CD8-positive, alpha-beta T cell (primary cell): ENCODE measurements at places on chromosomes 13 and 19. TPM values are rescaled to one million over a fixed set of nuclear protein-coding genes. Genes with fewer than 3 reads are reported as not detected.

DNA sequence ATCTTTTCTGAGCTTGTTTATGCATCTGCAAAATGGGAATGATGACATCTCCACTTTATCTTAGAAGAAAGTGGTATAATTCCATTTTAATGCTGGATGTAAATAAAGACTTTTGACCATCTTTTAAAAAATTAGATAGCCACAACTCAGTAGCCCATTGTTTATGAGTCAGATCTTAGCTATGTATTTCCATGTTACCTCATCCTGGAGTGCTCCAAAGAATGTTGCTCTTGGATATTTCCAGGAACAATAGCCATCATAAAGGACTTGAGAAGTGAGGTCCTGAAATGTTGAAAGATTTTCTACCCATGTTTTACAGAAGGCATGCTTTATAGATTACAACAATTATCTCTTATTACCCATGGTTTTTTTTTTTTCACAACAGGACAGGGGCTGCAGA, 229.3 kb upstream of the EDNRB start:
- DNase-seq: no peak

DNA sequence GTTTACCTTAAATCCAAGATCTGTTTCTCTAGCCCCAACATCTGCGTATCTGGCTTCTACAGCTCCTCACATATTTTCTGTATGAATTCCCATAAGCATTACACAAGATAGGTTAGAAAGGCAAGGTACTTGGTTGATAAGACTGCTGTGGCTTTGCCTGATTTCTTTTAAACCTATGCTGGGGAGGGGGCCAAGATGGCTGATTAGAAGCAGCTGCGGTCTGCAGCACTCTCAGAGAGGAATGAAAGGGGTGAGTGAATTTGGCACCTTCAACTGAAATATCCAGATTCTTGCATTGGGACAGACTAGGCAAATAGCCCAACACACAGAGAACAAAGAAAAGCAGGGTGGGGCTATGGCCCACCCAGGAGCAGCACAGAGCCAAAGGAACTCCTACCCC, 12.2 kb upstream of the DLEU7 start:
- no peak for DNase-seq

DNA sequence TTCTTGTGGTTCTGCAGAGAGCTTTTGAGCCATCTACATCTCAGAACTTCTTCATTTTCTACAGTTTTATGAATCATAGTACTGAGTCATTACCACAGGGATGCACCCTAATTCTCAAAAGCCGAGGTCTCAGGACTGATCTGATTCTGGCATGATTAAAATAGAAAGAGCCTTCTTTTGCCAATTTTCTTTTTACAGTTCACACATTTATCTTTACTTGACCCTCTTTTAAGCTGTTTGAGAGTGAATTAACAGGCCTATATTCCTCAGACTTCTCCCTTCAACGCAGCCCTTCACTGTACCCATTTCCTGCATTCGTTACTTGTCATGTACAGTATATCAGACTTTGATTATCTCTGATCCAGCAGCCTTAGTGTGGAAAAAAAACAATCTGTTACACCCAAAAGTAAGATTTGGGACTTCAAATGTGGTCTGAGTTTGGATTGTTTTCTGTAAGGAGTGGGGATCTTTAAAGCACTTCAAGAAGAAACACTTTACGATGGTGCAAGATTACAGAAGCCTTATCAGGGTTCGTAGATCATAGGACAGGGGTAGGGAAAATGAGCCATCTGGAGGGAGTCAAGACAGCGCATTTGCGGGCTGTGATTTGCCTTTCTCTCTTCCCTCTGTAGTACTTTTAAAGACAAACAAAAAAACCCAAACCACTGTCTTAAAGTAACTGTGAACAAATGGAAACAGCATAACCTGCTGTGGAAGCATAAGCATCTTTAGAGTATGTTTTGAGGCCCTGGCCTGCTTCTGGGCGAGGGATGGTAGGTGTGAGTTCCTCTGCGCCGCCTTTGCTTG, 15.3 kb upstream of the GPR183 start:
- no peak for DNase-seq

Gene ETFB
- total RNA-seq: 26.6 TPM
